ENCODE measurements at places on chromosomes 13 and 19.

GRCh38 chr13:89900104-89900765 lies 1447.3 kb upstream of the MIR17HG start:
- no peak for DNase-seq

DNA sequence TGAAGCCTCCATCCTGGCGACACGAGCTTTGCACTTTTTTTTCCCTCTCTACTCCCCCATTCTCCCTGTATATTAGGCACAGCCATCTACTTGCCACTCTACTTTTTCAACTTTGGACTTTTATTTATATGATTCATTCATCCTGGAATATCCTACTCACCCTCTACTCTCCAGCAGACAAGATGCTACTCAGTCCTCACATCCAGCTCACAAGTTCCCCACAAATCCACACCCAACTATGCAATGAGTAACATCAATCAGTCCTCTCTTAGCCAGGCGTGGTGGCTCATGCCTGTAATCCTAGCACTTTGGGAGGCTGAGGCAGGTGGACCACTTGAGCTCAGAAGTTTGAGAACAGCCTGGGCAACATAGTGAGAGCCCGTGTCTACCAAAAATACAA lies 23.9 kb upstream of the URAD start:
- DNase-seq, result no peak

DNA sequence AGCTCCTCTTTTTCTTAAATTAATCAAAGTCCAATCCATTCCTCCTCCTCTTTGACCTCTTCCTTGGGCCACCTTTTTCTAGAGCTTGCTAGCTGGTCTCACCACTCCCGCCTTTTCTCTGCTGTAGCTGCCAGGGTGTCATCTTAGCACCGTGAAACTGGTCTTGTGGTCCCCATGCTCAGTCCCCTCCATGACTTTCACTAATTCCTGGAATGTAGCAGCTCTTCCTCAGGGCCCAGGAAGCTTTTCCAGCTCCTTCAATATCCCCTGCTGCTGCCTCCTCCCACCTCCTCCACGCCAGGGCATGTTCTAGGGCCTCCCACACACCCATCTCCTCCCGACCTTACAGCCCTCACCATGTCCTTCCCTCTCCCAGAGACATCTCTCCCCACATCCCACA lies 222.2 kb downstream of the MYO16 start:
- no peak for DNase-seq

DNA sequence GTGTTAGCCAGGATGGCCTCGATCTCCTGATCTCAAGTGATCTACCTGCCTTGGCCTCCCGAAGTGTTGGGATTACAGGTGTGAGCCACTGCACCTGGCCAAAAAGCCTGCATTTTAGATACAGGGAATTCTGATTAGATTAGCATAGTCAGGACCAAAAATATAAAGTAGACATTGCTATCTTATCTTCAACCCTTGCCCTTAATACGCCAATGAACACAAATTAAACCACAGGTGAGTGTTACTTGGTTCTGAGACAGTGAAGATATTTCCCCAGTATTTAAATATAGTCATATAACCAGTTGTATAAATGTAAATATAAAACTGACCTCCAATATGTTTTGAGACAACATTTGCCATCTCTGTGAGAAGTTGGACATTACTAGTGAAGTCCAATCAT lies 52.1 kb upstream of the STK24 start:
- DNase-seq, result no peak

- no peak for DNase-seq
Measured at GRCh38 chr13:71672512-71672911, 194.5 kb downstream of the DACH1 start.

- DNase-seq, result no peak
Measured at GRCh38 chr19:35911173-35911572, 3.1 kb upstream of the TYROBP start.

- no peak for DNase-seq
Measured at GRCh38 chr19:55098716-55099556, 18.5 kb downstream of the PPP1R12C start.

- peak; percentile 10 for DNase-seq
Measured at GRCh38 chr19:4352701-4353121, 9.3 kb downstream of the MPND start.

DNA sequence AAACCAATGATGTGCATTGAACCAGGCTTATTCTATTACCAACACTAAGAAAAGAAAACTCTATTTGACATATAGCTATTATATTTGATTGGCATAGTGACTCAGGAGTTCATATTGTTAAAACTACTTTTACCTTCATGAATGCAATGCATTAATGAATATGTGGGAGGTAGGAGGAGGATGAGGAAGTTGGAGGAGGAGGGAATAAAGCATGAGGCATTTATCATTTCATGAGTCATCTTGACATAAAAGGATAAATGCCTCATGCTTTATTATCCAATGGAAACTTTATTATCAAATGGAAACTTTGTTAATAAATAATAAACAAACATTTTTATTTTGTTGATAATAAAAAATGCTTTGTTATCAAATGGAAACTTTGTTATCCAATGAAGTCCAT lies 116.5 kb downstream of the SPRY2 start:
- no peak for DNase-seq

DNA sequence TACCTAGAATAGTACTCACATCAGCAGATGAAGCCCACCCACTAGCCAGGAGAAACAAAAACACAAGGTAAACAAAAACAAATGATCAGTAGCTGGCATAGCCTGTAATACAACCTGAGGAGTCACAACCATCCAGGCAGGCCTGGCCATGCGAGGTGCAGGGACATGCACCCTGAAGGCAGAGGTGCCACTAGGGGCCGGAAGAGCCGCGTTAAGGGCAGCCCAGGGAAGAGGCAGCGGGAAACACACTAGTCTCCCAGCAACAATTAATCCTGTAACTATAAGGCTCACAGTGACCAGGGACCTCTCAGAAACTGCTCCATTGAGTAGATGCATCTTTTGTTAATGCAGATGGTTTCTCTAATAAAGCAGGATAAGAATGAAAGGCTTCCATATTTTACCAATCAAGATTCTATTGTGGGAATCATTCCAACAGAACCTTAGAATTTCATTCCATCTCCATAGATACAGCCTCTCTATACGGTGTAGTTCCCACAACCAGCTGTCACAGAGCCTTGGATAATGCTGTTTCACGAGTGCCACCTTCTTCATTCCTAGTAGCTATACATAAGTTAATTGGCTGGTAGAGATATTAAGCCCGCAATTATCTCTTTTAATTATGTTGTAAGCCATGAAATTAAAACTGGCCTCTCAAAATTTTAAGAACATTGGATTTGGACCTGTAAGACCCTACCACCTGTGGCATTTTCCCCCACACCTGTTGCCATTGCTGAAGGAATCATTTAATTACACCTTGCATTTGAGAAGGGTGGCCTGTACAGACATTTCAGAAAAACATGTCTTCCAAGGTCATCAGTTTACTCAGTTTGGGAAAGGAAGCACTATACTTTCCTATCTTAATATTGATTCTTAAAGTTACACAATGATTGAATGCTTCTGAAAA lies 28.7 kb downstream of the ANKRD10 start:
- no peak for DNase-seq

- no peak for DNase-seq
Measured at GRCh38 chr13:46100191-46100815, 4.5 kb downstream of the CPB2 start.

DNA sequence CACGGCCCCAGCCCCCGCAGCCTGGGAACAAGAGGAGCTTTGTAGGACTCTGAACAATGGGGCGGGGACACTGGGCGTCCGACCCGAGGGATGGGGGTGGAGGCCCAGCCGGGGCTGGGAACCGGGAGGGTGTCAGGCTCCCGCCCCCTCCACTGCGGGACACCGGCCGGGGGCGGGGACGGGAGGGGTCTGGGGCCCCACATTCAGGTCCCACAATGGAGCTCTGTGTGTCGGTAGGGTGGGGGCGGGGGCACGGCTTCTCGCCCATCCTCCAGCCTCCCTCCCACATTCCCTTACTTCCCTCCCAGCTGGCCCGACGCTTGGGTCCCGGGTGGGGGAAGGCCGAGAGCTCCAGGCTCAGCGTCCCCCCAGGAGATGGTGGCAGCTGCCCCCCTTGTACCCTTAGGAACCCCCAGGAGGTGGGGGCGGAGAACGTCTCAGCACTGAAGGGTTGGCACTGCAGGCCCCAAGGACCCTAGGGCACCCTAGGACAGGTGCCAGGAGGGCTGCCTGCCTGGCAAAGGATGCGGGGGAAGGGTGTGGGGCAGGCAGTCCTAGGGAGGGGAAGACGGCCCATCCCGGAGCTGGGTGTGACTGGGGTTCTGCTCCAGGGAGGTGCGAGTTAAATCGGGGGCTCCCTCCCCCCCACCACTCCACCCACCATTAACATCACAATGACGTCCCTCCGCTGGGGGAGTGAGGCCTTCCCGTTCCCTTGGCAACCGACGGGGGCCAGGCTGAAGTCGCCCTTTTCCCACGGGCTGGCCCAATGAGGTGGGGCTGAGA lies 5.3 kb downstream of the TTYH1 start:
- DNase-seq, result no peak

DNA sequence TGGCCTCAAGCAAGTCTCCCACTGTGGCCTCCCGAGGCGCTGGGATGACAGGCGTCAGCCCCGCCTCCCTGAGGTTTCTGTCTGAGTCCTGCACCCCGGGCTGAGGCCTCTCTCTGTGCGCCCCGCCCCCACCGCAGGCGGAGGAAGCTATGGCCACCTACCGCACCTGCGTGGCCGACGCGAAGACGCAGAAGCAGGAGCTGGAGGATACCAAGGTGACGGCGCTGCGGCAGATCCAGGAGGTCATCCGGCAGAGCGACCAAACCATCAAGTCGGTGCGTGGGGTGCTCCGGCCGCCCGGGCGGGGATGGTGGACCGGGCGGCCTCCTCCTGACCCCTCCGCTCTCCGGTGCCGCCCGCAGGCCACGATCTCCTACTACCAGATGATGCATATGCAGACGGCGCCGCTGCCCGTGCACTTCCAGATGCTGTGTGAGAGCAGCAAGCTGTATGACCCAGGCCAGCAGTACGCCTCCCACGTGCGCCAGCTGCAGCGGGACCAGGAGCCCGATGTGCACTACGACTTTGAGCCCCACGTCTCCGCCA lies 12.7 kb downstream of the ARHGAP45 start:
- no peak for DNase-seq

DNA sequence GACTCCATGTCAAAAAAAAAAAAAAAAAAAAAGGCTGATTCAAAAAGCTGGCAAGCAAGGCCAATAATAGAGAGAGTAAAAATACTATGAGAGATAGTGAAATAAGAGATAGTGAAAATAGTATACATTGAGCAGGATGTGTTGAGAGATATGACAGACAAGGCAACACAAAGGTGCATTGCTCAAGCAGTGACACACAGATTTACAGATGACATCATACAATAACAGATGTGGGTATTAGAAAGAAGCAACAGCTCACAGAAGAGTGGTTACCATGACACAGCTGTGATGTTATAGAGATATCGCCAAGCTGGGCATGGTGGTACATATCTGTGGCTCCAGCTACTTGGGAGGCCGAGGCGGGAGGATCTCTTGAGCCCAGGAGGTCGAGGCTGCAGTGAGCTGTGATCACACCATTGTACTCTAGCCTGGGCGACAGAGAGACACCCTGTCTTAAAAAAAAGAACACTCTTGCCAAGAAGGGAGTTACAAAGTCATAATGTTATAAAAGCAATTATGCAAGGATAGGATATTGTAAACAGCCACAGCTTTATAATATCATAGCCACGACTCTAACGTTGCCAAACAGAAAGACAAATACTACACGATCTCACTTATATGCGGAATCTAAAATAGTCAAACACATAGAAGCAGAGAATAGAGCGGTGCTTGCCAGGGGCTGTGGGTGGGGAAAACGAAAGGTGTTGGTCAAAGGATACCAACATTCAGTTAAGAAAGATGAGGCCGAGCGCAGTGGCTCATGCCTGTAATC lies 10.3 kb downstream of the TNFSF9 start:
- DNase-seq, result no peak

GRCh38 chr19:22882797-22883196 lies 50.7 kb downstream of the ZNF723 start:
- DNase-seq, result peak; percentile 4

DNA sequence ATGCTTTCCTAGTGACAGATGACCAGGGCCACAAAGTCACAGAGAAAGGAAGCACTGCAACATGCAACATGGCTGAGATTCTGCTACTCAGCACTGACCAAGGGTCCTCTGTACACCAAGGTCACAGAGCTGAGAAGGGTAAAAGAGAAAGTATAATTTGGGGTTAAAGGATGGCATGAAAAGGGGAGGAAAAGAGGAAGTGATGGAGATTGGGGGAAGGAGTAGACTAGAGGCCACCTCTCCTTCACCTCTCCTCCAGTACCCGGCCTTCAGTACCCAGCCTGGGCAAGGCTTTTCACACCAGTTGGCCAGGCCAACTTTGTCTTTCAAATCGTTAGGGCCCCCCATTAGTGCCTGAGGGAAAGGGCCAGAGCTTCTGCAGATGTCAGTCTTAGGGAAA lies 6.3 kb upstream of the RPS19 start:
- DNase-seq, result no peak

GRCh38 chr19:9700229-9700981 lies 25.5 kb upstream of the ZNF562 start:
- DNase-seq, result no peak

GRCh38 chr13:97913206-97913605 lies 40.3 kb upstream of the IPO5 start:
- DNase-seq, result no peak

GRCh38 chr19:41225238-41226052 lies 6.4 kb downstream of the AXL start:
- no peak for DNase-seq

- DNase-seq, result no peak
Measured at GRCh38 chr13:43129511-43130110, 106.2 kb downstream of the DNAJC15 start.

Measured in NCI-H2029 (cell line).